ENCODE measurements at places on chromosomes 11 and 22.

DNA sequence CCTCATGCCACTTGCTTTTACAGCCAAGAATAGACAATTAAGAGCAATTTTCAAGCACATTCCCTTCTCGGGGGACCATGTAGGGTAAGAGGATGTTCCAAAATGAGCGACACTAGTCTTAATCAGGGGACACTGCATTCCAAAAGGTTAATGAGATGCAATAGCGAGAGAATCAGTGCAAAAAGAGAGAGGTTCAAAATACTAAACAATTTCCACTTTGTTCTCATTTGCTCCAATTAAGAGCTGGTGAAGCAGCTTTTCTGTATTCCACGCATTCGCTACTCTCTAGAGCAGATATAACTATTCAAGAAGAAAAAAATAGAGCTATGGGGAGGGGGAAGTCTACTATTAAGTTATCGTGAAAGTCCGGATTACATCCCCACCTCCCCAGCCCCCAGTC, 811 bp downstream of the LRRC4C start:
- DNase-seq = no peak

GRCh38 chr11:2761131-2762030, 61.6 kb upstream of the KCNQ1OT1 start:
- DNase-seq = no peak

DNA sequence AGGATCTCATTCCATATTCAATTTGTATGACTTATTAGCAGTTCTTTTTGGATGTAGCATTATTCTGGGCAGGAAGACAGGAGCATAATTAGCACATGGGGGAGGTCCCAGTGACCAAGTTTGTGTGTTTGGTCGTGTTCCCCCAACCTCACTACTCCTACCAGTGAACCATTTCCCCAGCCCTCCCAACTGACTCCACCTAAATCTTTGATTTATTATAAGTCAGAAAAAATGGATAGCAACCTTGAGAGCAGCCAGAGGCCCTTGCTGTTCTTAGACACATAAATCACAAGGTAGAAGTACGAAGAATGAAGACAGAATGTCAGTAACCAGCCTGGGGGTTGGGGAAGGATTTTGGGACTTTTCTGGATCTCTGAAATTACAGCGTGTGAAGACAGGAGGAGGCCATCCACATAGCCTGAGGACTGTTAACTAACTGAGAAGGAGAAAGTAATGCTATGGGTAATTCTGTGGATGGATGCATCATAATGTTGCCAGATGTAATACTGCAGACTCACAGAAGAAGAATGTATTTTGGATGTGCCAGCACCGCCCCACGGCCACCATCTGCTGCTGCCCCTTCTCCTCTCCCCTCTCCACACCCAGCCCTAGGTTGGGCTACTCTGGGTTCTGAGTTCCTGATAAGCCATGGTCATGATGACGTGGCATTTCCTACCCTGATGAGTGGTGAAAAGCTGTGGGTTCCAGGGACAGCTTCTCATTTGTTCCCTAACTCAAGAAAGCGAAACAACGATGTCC, 124.3 kb upstream of the TTC12 start:
- DNase-seq = peak; percentile 35

DNA sequence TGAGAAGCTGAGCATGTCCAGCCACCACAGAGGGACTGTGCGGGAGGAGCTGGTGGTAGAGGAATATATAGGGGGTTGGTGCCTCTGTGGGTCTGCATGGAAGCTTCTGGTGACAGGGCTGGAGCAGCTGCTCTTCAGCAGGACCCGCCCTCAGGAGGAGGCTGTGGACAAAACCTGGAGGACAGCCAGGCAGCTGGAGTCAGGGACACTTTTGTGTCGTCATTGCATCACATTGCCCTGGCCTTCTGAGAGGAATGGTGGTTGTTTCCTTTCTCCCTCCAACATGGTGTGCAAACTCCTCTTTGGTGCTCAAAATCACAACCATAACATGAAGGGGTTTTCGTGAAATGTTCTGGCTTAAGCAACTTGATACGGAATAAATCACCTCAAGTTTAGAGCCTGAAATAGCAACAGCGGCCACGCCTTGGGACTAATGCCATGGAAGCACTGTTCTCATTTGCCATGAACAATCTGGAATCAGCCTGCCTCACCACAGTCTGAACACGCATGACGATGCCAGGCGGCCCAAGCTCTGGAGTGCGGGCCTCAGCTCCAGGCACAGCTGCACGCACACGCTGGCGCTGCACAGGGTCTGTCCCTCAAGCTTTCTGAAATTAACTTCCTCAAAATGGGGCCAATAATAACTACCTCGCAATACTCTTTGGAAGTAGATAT, 17.1 kb upstream of the CSRP3 start:
- no peak for DNase-seq

- no peak for DNase-seq
These were observed 1.2 kb downstream of the CPT1B start for GRCh38 chr22:50576806-50577696.

GRCh38 chr11:2448661-2449547, 4.1 kb downstream of the KCNQ1 start:
- DNase-seq = no peak

DNA sequence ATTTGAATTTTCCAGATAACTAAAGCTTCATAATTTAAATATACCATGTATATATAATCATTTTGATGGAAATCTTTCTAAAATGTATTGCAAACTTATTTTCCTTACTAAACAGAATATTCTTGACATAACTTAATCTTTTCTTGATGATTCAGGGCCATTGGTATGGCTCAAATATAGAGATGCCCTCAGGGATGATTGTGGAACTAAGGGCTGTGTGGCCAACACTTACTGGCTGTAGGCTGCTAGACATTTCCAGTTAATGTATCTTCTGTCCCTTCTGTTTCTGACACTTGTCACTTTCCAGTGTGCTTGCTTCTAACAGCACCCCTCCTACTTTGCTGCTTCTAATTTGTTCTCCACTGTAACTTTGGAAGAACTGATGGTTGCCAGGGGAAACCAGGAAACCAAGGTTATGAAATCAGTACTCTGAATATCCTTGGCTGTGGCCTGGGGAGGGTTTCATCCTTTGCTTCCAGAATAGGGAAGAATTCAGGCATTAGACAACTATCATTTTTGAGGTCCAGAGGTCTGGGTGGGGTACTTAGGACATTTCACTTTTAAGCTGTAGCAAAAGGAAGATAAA, 697.2 kb downstream of the ETS1 start:
- DNase-seq = no peak

- DNase-seq = peak; percentile 73
These were observed 37.9 kb upstream of the PLET1 start for GRCh38 chr11:112298535-112298934.

- no peak for DNase-seq
These were observed 81.7 kb downstream of the CCDC34 start for GRCh38 chr11:27281276-27281675.

GRCh38 chr11:32034680-32035079, 56.2 kb upstream of the RCN1 start:
- DNase-seq = no peak

- DNase-seq = no peak
These were observed 4.2 kb upstream of the FAM118A start for GRCh38 chr22:45305456-45306075.

DNA sequence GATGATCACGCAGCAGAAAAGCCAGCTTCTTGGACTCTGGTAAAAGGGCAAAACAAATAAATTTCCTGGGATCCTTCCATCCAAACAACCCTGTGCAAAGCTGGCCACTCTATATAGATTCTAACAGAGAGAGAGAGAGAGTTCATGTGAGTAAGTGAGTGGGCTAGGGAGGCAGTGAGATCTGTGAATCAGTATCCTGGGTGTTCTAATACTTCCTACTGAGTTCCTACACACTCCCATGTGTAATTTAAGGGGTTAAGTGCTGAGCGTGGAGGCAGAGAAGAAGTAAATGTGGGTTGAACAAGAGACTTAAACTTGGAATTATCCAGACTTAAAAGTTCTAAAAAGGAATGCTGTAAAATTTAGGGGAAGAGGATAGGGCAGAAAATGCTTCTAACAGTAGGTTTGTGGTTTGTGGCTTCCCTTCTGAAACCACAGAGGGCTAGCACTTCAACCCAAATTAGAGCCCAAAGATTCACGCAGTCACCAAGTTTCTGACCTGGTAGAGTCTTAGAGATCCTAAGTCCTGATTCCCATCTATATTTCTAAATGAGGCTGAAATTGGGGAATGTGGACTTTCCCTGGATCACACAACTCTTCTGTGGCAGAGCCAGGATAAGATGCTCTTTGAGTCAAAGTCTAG, 413.9 kb downstream of the TENM4 start:
- DNase-seq = peak; percentile 17

GRCh38 chr11:14059491-14059890, 97.0 kb downstream of the SPON1 start:
- DNase-seq = no peak

GRCh38 chr22:44941207-44941606, 68.6 kb downstream of the PHF21B start:
- no peak for DNase-seq

GRCh38 chr11:20451568-20451967, 64.1 kb downstream of the PRMT3 start:
- no peak for DNase-seq

GRCh38 chr11:117996058-117996457, 9.9 kb downstream of the IL10RA start:
- no peak for DNase-seq

- DNase-seq = peak; percentile 60
These were observed 53.0 kb downstream of the OSBPL5 start for GRCh38 chr11:3111919-3112690.

DNA sequence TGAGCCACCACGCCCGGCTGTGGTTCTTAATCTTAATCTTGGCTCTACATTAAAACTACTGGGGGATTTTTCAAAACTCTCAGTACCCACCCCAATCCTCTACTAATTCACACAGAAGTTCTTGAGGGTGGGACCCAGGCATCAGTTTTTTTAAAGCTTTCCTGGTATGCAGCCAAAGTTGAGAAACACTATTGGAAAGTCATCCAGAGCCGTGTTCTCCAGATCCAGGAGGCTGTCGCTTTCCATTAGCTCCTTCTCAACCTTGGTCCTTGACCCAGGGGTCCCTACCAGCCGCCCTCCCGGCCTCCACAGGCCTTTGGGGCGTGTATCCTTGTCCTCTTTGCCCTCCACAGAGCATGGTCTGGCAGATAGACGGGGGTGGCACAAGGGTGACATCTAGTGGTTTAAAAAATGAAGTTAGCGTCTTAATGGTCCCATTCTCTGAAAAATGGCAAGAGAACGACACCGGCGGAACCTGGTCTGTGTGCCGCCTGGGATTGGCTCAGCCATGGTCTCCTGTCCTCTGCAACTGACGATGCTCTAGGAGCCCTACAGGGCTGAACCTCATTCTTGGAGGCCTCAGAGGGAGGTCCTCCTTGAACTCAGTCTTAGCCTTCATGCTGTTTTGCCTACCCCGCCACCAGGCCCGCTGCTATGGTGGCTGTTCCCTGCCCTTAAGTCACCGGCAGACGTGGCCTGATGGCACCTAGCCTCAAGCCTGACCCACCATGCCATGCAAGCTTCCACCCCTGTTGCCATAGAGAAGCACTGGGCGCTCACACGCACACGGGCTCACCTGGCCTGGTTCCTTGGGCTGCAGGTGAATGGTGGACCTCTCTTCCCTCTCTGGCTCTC, 152.0 kb upstream of the SYN3 start:
- DNase-seq = peak; percentile 70

GRCh38 chr11:45984192-45984591, 61.7 kb downstream of the LARGE2 start:
- DNase-seq = no peak

DNA sequence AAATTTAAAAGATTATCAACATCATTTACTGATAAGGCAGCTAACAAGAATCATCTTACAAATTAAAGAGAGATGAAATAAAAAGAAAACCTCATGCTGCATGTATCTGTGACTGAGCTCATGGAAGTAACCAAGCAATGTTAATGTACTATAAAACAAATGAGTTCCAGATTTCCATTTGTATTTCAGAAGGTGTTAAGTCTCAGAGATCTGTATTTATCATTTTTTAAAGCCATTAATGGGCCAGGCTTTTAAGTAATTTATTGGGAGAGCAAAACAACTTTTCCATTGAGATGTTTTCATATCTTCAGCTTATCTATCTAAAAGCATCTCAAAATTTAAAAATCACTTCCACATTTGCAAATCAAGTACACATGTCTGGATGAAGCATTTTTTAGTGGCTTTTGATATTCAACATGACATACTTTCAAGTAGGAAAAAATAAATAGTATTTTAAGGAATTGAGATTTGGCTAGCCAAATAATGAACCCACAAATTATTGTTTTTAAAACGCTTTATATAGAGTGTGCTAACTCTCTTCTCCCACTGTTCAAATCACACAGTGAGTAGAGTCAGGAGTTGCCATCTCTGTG, 17.9 kb upstream of the BBOX1 start:
- no peak for DNase-seq

- no peak for DNase-seq
These were observed 384.4 kb upstream of the DDI1 start for GRCh38 chr11:103652013-103652412.

- no peak for DNase-seq
These were observed 78.3 kb upstream of the LMO1 start for GRCh38 chr11:8341996-8342395.

DNA sequence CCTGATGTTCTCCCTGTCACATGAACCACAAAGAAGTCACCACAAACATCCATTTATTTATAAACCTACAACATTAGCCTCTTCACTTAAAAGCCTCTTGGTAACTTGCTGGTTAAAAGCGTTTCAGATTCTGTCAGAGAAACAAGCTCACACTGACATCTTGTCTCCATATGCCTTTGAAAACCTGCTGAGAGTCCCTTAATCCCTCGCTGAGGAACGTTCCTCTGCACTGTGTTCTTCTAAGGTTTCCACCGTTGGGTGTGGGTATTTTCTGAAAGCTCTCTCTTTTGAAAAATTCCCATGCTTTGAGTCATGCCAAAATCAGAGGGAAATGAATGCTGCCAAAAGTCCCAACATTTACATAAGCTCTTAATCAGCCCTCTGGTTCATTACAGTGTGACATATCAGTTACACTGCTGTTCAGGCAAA, 149.8 kb downstream of the CCDC34 start:
- DNase-seq = no peak

- DNase-seq = peak; percentile 48
These were observed 10.5 kb downstream of the ARL14EP start for GRCh38 chr11:30333405-30333804.

DNA sequence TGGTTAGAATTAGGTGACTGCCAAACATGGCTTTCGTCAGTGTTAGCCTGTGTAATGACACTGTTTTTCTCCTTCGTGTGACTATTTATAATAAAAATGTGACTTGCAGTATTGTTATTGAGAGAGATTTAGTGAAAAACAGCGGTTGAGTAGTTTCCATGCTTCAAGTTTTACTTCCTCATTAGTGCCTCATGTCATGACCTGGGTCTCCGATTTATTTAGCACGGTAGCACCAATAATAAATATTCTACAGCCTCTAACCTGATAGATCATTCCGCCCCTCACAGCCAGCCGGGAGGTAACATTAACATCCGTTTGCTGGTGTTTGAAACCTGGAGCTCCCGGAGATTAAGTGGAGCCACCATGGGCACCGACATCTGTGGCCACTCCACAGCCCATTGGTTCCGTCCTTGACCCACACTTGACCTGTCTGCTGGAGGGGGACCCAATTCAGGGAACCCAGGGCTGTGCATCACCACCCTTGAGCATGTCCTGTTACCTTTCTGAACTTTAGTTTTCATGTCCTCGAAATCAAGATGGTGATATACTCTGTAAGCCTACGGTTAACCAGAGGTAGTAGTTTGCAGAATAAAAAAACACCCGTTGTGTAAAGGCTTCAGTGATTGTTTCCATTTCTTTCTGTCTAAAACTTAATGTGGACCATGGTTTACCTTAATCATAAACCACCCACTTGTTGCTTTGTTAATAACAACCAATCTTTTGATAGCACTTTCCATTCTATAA, 104.1 kb downstream of the ATXN10 start:
- no peak for DNase-seq

GRCh38 chr11:115325523-115325922, 178.7 kb downstream of the CADM1 start:
- DNase-seq = no peak
